ENCODE measurements at places on chromosomes 3 and 15.

GRCh38 chr15:40854161-40854560 is 10.3 kb downstream of the SPINT1 start:
- DNase-seq, result no peak

- no peak for DNase-seq
These were observed 16.3 kb downstream of the CRTAP start for GRCh38 chr3:33130144-33130543.

DNA sequence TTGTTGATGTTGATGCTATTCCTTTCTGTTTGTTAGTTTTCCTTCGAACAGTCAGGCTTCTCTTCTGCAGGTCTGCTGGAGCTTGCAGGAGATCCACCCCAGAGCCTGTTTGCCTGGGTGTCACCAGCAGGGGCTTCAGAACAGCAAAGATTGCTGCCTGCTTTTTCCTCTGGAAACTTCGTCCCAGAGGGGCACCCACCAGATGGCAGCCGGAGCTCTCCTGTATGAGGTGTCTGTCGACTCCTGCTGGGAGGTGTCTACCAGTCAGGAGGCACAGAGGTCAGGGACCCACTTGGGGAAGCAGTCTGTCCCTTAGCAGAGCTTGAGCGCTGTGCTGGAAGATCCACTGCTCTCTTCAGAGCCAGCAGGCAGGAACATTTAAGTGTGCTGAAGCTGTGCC is 303.2 kb downstream of the ZIC1 start:
- DNase-seq, result no peak

DNA sequence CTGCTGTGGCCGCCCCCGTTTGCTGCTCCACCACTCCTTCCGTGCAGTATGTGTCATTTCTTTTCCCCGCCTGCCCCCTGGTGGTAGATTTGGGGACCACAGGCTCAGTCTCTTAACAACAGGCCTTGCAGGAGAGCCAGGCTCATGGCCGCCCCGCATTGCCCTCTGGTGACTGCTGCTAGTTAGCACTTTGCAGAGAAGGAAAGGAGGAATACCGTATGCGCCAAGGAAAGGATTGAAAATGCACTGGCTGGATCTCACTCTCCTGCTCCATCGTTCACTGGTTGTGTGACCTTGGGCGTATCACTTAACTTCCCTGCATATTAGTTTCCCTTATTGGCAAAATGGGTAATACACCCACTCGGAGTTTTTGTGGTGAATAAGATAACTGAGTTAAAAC is 39.3 kb upstream of the PXYLP1 start:
- peak; percentile 97 for DNase-seq

DNA sequence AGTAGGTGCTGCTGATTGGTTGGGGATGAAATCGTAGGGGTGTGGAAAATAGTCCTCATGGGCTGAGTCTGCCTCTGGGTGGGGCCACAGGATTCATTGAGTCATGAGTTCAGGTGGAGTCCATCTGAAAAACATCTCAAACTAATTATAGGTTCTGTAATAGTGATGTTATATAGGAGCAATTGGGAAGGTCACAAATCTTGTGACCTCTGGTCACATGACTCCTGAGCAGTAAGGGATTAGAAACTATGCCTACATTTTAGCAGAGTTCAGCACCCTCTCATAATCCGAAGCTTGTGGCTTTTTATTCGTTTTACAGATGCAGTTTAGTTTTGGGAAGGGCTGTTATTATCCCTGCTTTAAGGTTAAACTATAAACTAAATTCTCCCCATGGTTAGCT is 22.9 kb upstream of the NEDD4 start:
- no peak for DNase-seq

DNA sequence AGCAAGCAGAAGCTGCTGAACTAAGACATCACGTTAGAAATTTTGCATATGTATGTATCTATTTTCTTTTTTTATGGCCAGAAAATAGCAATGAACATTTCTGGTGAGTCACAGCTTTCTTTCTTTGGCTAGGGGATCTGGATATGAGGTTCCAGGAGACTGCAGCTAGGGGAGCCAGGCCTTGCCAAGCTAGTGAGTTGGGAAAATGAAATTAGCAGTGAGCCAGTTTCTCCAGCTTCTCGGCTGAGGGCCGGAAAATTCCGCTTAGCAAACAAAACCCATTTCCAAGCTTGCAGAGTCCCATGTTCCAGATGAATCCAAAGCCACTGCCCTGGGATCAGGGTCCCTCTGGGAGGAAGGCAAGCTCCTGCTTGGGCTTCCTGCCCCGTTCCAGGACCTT is 137.6 kb downstream of the SRGAP3 start:
- DNase-seq, result no peak

GRCh38 chr3:127740136-127740915 is 67.6 kb downstream of the ABTB1 start:
- DNase-seq, result no peak

DNA sequence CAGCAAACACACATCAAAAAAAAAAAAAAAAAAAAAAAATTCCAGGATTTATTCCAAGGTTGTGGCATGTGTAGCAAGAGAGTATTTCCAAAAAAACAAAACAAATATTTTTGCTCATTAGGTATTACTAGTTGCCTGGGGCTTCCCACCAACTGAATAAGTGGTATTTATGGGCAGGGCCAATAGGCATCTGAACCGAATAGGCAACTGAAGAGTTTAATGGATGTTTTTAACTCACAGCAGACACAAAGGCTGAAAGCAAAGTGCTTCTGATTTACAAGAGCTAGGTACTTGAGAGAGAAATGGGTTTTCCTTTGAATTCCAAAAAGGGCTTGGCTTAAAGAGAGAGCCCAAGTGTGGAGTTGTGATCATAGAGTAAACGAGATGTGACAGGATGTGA is 21.4 kb downstream of the EIF4E3 start:
- DNase-seq, result no peak

- no peak for DNase-seq
These were observed 76.6 kb downstream of the ETV5 start for GRCh38 chr3:186032321-186032720.

- no peak for DNase-seq
These were observed 89.6 kb downstream of the CHST2 start for GRCh38 chr3:143208976-143209714.

DNA sequence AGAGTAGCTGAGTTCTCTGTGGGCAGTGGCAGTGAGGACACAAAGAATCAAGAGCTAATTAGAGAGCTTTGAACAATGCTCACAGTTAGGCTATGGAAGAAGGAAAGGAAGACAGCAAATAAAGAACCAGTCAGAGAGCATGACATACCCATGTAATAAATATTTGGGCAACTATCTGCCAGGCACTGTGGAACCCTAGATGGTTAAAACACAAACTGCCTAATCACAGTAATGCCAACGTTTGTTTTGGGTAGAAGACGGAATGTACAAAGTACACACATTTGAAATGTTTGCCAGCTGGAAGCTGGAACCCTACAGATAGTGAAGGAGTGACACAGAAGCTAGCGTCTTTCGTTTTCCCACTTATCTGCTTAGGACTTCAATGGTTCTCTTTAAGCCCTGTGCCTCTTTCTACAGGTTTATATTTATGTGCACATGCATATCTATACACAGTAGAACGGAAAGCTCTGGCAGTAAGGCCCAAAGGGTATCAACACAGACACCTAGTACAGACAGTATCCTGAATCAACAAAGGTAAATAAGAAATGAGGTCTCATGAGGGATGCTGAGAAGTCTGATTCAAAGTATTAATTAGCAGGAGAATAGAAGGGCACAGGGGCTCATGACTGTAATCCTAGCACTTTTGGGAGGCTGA is 44.6 kb downstream of the ANKRD28 start:
- DNase-seq, result no peak

DNA sequence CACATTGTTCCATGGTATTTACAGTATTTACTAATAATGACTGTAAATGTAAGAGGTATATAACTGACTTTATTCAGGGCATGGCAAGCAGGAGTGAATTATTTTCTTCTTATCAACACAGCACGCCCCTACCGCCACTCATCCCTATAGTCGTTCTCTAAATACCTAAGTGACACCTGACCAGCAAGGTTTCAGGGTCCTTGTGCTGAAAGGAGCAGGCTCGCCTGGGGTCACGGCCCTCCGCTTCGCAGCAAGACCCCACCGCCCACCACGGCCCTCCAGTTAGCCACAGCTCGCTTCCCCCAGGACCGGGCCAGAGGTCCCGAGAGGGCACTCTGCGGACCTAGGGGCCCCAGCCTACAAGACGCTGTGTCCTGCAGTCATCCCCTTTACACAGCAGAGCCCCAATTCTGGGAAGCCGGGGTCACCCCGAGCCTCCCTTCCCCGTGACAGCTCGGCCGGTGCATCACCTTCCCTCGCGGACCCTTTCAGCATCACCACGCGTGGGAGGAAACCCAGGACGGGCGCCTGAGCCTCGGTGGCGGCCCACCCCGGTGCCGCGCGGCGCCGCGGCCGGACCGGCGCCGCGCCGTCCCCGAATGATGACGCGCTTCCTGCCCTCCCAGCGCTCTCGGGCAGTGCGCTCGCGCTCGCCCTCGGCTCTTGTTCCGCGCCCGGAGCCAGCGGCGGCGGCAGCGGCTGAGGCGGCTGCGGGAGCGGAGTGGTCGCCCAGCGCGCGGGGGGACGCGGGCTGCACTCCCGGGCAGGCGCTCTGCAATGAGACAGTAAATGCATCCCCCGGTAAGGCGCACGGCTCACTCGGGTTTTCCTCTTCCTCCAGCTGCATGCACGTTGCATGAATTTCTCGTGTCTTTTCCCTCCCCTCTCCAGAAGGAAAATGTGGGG is 225.1 kb upstream of the C2CD4B start:
- DNase-seq, result peak; percentile 84

DNA sequence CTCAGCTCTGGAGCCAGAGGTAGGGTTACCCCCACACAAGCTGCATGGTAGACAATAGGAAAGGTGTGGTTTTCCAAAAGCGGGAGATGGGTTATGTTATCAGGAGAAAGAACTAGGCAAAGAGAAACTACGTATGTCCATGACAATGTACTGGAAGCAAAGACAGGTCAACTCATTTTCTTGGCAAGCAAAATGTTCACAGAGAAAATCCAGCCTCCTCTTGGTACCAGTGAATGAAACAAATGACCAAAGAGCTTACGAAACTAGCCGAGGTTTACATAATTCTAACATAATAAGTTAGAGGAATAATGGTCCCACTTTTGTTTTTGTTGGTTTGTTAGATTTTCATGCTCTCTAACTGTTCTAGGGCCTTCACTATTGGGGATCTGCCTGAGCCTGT is 338.1 kb upstream of the TGFBR2 start:
- DNase-seq, result no peak

DNA sequence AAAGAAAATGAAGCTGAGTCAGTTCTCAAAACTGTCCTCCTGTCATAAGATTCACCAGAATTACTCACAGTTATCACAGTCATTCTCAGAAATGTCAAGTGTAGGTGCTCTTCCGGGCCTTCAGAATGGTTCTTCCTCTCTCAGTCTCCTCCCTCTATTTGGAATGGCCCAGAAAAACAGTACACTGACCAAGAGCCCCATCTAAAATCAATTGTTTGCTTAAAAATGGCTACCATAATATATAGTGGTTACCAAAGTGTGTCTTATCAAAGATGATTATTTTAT is 99.8 kb downstream of the MECOM start:
- no peak for DNase-seq

GRCh38 chr15:39088156-39088555 is 492.7 kb upstream of the THBS1 start:
- no peak for DNase-seq

GRCh38 chr3:100400419-100400779 is 490 bp downstream of the TOMM70 start:
- peak; percentile 59 for DNase-seq

GRCh38 chr3:113747283-113748046 is 630 bp downstream of the ATP6V1A start:
- peak; percentile 71 for DNase-seq

DNA sequence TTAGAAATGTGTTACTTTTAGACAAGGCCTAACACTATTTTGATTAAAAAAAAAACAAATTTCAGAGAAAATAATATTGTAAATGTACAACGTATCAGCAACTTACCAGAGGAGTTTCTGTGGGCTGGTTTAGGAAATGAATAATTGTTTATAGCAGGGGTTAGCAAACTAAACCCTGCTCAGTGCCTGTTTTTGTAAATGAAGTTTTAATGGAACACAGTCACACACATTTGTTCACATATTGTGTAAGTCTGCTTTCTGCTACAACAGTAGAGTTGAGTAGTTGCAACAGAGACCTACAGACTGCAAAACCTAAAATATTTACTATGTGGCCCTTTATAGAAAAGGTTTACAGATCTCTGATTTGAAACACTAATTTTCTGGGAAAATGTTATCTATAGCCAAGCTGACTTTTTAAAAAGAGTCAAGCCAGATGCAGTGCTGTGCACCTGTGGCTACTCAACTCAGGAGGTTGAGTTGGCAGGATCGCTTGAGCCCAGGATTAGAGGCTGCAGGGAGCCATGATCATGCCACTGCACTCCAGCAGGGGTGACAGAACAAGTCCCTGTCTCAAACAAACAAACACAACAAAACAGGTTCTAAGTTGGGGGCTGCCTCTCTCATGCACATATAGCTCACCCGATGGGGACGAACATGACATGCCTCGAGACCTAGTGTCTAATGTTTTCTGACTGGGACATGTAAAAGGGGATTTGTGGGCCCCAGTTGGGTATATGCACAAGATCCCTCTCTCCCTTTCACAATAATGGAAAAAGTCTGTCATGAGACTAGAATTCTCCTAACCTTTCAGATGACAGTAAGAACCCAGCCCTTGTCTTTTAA is 182.5 kb downstream of the TNIK start:
- DNase-seq, result no peak

- no peak for DNase-seq
These were observed 8.5 kb downstream of the PDIA5 start for GRCh38 chr3:123075359-123075758.

DNA sequence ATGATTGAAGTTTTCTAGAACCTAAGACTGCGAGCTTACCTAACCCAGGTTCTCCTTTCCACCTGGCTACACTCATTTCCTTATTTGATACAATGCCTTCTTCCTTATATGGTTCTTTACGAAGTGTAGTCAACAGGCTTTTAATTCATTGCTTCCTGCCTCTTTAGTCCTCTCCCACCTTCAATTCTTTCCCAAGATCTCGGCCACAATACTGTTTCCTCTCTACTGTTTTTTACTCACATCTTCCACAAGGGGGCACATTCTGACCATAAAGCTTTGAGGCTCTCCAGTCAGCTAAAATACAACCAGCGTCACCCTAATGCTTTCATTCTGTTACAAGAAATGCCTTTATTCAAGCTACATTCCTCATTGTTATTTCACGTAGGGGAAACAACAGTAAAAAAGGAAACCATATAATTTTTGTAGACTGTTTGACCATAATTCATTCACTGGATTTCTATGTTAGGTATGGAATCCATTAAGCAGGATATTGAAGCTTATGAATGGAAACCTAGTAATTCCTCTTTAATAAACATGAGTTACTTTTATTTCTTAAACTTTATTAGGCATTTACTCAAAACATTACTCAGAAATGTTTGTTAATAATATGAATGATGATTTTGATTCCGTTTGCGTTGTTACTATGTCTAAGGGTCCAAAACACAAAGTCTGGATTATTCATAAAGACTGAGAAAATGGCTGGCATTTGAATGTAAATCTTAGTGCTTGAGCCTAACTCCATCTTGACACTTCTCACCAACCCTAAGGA is 29.5 kb upstream of the VEPH1 start:
- peak; percentile 80 for DNase-seq

GRCh38 chr3:15436246-15436645 is 8.8 kb downstream of the EAF1 start:
- no peak for DNase-seq
